NCI-H510A (cell line): ENCODE measurements at places on chromosomes 12 and 14.

- DNase-seq, result no peak
Observed at GRCh38 chr12:84813780-84814663, 98.6 kb downstream of the SLC6A15 start.

- DNase-seq, result no peak
Observed at GRCh38 chr12:123571343-123571813, 13.0 kb upstream of the TMED2 start.

DNA sequence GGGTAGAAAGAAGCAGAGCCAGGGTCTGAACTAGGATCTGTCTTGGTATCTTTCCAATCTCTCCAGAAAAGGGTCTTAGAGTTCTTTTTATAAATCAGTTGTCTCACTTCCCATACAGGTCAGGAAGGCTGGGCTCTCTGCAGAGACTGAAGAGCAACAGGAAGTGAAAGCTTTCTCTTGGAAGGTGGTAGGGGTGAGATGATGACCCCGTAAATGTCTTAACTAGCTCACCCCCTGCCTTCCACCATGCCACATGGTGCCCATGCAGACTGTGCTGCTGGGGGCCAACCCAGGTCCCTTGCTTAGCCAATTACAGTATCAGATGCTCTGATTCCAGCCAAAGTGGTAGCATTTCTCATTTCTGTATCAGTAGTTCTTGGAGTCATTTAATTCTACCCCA is 17.6 kb upstream of the RASSF8 start:
- no peak for DNase-seq

GRCh38 chr14:103521438-103521950 is 1.1 kb downstream of the CKB start:
- no peak for DNase-seq

GRCh38 chr12:105706321-105706972 is 376.0 kb downstream of the C12orf75 start:
- DNase-seq, result peak; percentile 57

GRCh38 chr12:132837693-132838409 is 9.2 kb upstream of the GOLGA3 start:
- no peak for DNase-seq

DNA sequence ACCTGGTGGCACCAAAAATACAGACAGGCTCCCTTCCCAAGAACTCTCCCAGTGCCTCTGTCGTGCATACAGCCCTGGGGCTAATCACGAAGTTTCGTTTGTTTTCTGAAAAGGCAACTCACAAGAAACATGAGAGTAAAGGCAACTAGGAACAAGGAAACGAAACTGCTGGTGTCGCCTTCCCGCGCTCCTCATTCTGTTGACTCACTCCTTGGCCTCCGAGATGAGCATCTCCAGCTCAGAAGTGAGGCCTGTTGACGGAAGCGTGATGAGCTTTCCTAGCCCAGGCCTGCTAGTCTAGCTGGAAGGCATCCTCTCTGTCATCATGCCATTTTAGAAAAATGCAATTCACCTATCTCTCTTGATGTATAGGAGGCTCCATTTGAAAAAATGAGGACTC is 50.5 kb downstream of the TTC9 start:
- no peak for DNase-seq

DNA sequence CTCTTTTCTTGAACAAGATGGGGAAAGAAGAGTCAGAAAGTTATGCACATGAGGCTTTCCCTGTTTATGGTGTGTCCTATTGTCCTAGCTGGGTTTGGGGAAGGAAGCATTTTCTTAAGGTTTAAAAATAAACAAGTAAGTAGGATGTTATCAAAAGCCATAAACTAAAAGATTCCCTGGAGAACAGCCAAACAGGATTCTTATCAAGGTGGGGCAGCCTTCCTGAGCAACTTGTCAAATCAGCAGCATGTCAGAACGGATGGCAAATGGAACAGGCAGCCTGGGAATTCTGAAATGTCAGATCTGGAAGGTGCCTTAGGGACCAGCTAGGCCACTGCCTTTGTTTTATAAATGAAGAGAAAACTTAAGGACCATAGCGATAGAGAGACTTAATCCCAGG is 152.2 kb upstream of the RGS6 start:
- no peak for DNase-seq

DNA sequence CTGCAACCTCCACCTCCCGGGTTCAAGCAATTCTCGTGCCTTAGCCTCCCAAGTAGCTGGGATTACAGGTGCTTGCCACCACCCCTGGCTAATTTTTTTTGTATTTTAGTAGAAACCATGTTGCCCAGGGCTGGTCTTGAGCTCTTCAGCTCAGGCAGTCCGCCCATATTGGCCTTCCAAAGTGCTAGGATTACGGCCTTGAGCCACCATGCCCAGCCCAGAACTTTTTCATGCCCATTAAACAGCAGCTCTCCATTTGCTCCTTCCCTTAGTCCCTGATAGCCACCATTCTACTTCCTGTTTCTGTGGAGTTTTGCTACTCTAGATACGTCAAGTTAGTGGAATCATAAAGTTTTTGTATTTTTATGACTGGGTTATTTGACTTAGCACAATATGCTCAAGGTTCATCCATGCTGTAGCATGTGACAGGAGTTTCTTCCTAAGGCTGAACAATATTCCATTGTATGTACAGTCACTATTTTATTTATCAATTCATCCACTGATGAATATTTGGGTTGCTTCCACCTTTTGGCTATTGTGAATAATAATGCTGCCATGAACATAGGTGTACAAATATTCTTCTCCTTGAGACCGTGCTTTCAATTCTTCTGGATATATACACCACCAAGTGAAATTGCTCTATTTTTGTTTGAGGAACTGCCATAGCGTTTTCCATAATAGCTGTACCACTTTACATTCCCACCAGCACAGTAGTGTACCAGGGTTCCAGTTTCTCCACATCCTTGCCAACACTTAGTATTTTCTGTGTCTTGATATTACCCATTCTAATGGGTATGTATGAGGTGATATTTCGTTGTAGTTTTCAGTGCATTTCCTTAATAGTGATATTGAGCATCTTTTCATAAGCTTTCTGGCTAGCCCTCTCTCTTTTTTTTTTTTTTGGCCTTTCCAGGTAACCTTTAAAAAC is 15.0 kb downstream of the ATF1 start:
- DNase-seq, result no peak

GRCh38 chr14:75561013-75561432 is 17.4 kb upstream of the FLVCR2 start:
- peak; percentile 31 for DNase-seq

GRCh38 chr14:69720912-69721311 is 46.0 kb upstream of the SRSF5 start:
- no peak for DNase-seq

DNA sequence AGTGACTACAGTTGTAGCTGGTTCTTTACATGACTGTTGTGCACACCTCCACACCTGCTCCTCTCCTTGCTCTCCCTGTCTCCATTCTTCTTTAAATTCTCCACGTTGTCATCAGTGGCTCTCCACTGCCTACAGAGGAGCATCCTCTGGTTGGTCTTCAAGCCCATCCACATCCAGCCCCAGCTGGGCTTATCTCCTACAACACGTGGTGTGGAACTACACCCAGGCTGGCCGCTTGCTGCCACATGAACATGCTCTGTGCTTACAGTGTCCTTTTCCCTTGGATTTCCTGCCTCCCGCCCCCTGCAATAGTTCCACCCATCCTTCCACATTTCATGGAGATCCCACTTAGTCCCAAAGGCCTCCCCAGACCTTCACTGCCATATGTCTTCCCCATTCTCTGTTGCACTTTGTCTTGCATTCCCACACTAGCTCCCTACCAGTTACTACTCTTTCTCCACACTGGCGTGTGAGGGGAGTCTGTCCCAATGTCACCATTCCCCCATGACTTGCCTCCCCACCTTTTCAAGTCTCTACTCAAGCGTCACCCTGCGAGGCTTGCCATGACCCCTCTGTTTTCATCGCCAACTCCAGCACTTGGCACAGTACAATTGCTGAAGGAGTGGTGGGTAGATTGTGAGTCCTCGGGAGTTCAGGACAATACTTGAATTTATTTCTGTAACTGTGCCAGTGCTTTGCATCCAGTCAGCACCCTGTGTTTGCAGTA is 9.8 kb upstream of the MCRS1 start:
- no peak for DNase-seq

- DNase-seq, result no peak
Observed at GRCh38 chr14:45060551-45060950, 23.4 kb upstream of the PRPF39 start.

- no peak for DNase-seq
Observed at GRCh38 chr12:92136026-92136730, 9.5 kb downstream of the BTG1 start.

DNA sequence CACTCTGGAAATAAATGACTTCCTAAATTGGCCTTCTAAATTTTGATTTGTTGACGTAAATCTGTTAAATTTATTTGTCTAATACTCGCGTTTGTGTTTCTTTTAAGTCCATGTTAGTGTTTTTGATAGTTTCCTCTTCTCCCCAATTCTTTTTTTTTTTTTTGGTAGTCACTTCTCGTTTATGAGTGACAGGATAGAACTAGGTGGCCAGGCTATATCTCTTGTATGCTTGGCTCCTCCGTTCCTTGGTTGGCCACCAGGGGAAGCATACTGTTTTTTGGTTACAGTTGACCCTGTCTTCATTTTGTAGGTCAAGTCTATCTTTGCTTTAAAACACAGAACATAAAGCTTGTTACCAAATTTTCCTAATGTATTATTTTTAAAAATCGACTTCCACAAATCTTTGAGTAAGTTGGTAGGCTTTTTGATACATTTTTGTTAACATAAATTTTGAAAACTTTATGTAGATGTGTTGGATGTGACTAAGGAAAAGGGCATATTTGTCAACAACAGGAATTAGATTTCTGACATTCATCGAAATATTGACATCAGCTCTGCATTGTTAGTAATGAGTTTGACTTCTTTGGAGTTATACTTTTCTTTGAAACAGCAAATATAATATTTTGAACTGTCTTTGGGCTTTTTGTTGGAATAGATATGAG is 2.2 kb downstream of the RCOR1 start:
- peak; percentile 42 for DNase-seq

- no peak for DNase-seq
Observed at GRCh38 chr14:105092171-105093037, 27.2 kb upstream of the GPR132 start.

- no peak for DNase-seq
Observed at GRCh38 chr12:111942557-111942956, 70.4 kb downstream of the TMEM116 start.

- DNase-seq, result peak; percentile 41
Observed at GRCh38 chr14:60331201-60332045, 82.4 kb downstream of the PPM1A start.
